CD8-positive, alpha-beta memory T cell (primary cell): ENCODE measurements at places on chromosomes 4 and X.

DNA sequence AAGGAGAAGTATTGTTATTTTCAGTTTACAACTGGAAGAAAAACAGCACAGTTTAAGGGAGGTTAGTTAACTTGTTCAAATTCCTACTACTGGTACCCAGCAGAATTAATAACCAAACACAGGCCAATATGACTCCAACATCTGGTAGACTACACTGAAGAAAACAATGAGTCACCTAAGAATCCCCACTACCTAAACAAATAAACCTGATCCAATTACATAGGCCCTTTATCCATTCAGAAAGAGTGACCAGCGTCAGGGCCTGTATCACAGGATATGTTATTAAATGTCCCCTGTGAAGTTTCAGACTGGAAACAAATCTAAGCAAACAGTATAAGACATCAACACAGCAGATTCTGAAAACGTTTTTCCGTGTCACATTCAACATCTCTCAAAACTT lies 492.5 kb upstream of the INTU start:
- no peak for DNase-seq

DNA sequence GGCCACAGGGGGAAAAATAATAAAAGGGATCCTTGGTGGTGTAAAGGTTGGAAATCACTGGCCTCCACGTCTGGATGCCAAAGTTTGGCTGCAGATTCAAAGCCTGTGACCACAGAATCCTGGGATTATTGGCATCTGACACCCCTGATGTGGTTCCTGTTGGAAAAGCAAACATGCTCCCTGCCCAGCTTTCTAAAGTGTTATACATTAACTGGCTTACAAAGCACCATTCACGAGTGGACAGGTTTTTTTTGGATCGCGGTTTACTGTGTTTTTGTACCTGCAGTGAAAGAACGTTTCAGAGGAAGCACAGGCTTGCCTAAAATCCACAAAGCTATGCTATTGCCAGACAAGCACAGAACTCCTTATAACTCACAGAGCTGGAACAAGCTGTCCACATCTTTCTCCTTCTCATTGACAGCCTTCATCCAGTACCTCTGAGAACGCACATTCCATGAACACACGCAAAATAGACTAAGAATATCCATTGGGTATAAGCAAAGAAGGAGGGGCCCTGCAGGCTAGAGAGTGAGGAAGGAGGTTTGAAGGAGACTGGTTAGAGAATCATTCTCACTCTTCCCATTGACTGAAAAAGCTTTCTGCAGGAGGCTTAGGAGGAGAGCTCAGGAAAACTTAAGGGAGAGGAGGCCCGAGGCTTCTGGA lies 14.5 kb upstream of the CAPN6 start:
- no peak for DNase-seq

DNA sequence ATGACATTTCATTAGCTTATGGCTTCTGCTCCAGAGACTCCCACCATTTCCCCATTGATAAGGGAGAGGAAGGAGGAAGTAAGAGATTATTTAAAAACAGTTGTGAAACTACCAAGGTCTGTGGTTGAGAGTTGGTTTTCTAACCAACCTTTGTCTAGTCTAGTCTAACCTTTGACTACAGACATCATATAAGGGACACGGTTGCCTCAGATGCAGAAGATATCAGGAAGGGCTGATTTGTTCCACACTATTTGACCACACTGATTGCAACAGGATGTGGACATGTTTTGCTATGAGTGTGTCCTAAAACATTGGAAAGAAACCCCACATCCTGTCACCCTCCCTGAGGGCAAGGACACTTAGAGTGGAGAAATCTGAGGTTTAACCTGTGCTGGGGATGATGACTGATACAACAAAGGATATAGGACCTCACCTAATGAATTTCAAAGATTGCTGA lies 53.0 kb downstream of the COQ2 start:
- no peak for DNase-seq

- DNase-seq, result no peak
These were observed 355.7 kb downstream of the ADGRL3 start for GRCh38 chr4:61555789-61556188.

- no peak for DNase-seq
These were observed 78.7 kb upstream of the DCLK2 start for GRCh38 chr4:149999485-150000074.

GRCh38 chr4:156725257-156725656 lies 246.3 kb downstream of the PDGFC start:
- DNase-seq, result no peak

- DNase-seq, result no peak
These were observed 14.6 kb upstream of the SPRY1 start for GRCh38 chr4:123381996-123382395.

GRCh38 chr4:186757696-186758355 lies 34.2 kb upstream of the FAT1 start:
- no peak for DNase-seq

DNA sequence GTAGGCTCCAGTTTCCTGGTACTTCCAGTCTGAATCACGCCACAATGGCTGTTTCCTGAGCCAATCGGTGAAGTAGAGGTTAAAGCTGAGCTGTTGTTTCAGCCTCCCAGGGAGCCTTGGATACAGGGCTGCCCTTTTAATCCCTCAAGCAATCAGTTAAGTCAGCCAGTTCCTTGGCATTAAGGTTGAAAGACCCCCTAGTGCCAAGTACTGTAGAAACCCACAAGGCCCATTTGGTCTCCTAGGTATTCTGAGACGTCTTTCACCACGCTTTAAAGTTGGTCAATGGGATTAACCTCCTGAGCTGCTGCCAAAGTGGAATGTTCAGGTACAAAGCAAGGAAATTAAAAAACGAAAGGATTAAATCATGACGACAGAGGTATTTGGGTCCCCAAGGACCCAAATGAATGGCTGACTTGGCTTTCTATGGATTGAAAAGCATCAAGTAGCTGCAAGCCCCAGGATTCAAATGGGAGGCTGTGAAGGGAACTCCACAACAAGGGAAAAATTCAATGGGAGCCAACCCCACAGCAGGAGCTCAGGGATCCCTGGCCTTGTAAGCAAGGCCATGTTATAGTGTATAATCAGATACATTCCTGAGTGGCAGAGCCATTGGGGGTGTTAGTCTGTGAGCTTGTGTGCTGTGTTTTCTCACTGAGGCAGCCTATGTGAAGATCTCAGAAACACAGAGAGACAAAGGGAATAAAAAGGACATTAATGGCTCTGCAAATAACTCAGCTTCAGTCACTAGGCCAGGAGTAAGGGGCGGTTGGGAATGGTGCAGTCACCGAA lies 86.0 kb downstream of the ATG4A start:
- no peak for DNase-seq

DNA sequence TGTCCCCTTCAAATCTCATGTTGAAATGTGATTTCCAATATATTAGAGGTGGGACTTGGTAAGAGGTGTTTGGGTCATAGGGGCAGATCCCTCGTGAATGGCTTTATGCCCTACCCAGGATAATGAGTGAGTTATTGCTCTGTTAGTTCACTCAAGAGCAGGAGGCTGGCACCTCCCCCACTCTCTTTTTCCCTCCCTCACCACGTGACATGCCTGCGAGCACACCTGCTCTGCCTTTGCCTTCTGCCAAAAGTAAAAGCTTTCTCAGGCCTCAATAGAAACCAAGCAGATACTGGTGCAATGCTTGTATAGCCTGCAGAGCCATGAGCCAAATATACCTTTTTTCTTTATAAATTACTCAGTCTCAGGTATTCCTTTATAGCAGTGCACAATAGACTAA lies 286.3 kb upstream of the UGT8 start:
- DNase-seq, result no peak

DNA sequence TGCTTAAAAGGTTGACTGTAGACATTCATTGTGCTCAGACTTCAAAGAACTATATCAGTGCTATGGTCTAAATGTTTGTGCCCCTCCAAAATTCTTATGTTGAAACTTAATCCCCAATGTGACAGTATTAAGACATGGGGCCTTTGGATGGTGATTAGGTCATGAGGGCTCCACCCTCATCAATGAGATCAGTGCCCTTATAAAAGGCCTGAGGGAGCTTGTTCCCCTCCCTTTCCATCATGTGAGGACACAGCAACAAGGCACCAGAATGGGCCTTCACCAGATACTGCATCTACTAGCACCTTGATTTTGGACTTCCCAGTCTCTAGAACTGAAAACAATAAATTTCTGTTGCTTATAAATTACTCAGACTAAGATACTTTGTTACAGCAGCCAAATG lies 28.3 kb downstream of the CLOCK start:
- no peak for DNase-seq

DNA sequence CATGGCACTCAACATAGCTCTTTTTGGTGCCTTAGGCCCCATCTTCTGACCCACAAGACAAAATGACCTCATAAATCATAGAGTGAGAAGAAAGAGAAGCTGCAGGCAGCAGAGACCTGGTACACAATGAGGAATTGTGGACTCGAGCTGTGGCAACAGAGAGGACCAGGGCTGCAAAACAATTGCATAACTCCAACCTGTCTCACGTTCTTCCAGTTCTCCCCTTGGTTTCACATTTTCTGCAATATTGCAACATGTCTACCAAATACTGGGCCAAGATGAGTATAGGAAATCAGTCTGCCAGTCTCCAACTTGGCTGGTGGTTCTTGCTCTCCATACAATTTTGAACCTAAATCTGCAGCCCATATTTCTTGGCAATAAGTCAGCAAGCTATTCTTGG lies 105.3 kb downstream of the KDR start:
- no peak for DNase-seq

DNA sequence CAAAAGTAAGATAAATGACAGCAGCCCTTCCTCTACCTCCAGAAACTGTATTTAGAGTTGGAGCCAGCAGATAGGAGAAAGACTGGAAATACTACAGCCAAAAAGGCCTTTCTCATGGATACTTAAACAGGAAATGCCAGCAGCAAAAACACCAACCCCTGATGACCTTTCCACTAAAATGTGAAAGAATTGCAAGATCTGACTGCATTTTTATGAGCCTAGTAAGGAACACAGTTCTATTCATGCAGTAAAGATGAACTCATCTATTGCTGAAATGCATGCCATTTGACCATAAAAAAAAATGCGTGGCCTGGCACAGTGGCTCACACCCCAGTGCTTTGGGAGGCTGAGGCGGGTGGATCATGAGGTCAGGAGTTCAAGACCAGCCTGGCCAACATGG lies 19.9 kb downstream of the ABCG2 start:
- no peak for DNase-seq

DNA sequence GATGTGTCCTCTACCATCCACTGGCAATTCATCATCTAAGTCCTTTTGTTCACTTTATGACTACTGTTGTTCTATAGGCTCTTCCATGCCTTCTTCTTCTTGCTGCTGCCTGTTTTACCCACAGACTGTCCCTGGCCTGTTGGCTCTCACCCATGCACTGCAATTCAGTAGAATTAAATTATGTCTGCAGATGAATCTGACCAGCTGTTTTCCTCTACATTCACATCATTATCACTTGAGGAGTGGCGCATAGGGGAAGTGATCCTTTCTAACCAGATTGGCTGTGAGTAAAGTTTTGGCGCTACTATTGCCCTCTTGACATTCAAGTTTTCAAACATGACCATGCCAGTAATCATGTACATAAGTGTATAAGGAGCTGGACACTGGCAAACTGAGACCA lies 91.7 kb downstream of the FRMPD4 start:
- DNase-seq, result no peak

DNA sequence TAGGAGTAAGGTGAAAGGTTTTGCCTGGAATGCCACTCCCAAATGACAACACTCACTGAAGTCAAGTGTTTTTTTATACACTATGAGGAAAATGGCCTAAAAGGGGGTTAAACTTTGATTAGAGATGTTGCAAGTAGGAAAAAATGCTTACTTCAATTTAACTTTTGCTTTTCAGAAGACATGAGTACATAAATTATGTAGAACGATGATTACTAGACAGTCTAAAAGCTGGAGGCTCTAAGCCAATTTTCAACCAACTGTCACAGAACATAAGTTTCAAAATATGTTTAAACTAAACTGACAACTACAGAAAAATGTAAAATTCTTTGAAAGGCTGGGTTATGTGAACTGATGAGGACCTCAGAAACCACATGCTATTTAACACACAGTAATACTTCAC lies 83.4 kb downstream of the SHISA3 start:
- DNase-seq, result no peak

- DNase-seq, result no peak
These were observed 223.7 kb downstream of the COL25A1 start for GRCh38 chr4:109078724-109079123.

GRCh38 chr4:37666625-37667071 lies 19.5 kb downstream of the RELL1 start:
- no peak for DNase-seq

GRCh38 chrX:9396930-9397329 lies 67.9 kb upstream of the TBL1X start:
- DNase-seq, result no peak

GRCh38 chr4:162364651-162365050 lies 200.9 kb upstream of the FSTL5 start:
- DNase-seq, result no peak

DNA sequence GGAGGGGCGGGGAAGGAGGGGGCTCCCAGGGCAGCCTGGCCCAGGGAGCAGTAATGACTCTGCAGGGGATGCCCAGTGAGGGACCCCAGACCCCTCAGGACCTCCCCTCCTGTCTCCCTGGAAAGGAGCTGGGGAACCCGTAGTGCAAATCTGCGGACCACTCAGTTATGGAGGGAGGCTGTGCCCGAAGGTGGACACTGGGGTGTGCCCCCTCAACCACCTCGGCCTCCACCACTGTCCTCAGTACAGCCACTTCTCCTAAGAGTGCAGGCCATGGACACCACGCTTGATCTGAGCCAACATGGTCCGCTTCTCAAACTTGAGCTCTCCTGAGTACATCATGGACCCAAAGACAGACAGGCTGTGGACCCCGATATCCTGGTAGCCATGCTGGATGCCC lies 378.2 kb upstream of the MAOA start:
- no peak for DNase-seq

DNA sequence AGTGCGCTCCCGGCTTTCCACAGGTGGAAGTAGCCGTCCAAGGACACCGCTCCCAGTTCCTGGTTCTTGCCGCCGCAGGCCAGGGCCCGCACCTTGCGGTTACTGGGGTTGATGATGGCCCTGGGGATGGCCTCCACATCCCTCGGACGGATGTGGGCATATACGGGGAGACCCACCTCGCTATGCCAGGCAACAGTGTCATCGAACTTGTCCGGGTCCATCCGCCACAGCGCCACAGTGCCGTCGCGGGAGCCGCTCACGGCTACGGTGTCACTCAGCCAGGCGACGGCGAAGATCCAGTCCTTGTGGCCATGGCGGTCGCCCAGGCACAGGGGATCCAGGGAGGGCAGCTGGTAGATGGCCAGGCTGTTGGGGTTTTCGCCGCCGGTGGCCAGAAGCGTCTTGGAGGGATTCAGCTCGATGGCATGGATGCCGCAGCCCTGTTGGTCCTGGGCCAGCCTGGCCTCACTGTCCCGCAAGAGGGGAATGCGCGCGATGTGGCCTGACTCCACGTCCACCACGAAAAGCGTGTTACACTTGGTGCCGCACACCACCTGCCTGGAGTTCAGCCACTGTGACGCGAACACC lies 795 bp downstream of the DCAF12L1 start:
- DNase-seq, result no peak

- DNase-seq, result no peak
These were observed 21.2 kb upstream of the GLRA2 start for GRCh38 chrX:14508025-14508690.
